Stimulated activated CD4-positive, alpha-beta T cell treated with anti-CD3 and anti-CD28 coated beads, Interleukin-12 subunit alpha, Interleukin-12 subunit beta, amount 100 ng/mL, for 4 hours (primary cell): ENCODE measurements at places on chromosomes 2 and 18.

DNA sequence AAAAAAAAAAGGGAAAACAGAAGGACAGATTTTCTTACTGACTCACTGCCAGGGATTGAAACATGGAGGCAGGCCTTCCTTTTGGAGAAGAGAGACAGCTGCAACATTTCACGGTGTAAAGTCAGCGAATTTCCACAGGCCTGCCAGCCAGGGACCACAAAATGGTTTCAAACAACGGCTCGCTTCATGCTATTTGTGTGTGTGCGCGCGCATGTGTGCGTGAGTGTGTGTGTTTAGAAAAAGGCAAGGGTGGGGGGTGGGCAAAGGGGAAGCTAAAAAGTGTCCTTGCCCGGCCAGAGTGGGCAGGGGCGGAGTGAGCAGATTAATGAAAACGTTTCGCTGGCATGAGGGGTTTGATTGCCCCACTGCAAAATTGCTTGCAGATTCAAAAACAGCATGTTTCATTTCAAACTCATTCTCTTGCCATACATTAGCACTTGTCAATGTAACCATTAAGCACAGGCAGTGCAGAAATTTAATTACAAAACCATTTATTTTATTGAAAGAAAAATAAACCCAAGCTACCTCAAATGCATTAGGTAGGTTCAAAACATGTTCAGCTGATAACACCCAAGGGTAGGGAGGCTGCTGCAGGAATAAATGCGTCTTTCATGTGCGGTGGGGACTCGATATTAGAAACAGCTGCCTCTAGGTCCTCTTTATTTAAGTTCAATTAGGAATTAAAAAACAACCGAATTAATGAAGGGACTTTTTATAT, 182.1 kb upstream of the SIX2 start:
- DNase-seq: no peak

- DNase-seq: no peak
Measured at GRCh38 chr2:133166031-133166430, 402.2 kb downstream of the NCKAP5 start.

DNA sequence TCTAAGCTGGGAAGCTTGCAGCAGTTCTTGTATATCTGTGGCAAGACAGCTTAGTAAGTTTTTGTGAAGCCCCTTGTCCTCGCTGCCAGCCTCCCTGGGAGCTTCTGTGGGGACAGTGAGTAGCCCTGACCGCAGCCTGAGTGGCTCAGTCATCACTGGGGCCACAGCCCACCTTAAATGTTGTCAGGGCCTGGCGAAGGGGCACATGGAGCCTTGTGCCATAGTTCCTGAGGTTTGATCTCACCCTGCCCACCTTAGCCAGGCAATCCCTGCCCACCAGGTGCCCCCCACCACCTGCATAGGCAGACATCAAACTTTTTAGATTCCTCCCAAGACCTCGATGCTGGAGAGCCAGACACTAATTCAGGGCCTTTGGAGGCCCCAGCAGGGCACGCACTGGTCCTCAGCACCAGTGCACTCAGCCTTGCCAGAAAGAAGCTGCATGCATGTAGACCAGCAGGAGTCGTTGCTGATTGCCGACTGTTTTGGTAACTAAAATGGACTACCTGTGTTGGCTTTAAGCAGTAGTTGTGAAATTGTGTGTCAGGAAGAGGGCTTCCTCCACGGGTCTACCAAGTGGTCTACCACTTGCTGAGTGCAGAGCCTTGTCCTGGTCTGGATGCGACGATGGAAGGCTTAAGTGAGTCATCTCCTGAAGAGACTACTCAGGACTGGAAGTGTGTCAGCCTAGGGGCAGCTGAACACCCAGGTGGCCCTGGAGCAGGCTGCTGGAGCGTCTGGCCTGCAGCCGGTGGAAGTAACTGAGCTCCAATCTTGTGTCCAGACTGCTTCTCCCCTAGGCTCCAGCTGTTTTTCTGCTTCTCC, 233.1 kb downstream of the SEPTIN10 start:
- DNase-seq: no peak

DNA sequence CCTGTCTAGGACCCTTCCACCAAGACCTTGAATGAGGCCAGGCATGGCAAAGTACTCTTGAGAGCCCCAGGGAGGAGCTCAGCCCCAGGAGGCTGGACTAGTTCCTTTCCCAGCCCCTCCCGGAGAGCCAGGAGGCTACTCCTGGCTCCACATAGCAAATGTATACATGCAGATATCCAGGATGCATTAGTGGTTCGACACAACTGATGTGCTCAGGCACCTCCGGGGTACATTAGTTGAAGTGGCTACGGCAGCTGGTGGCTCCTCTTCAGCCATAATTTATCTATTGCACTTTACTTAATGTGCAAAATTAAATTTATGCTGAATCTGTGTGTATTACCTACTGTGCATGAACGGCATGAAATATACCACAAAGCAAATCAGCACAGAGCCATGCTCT, 182.8 kb upstream of the MEIS1 start:
- DNase-seq: no peak

- DNase-seq: peak; percentile 18
Measured at GRCh38 chr18:47204908-47205522, 28.9 kb upstream of the IER3IP1 start.

DNA sequence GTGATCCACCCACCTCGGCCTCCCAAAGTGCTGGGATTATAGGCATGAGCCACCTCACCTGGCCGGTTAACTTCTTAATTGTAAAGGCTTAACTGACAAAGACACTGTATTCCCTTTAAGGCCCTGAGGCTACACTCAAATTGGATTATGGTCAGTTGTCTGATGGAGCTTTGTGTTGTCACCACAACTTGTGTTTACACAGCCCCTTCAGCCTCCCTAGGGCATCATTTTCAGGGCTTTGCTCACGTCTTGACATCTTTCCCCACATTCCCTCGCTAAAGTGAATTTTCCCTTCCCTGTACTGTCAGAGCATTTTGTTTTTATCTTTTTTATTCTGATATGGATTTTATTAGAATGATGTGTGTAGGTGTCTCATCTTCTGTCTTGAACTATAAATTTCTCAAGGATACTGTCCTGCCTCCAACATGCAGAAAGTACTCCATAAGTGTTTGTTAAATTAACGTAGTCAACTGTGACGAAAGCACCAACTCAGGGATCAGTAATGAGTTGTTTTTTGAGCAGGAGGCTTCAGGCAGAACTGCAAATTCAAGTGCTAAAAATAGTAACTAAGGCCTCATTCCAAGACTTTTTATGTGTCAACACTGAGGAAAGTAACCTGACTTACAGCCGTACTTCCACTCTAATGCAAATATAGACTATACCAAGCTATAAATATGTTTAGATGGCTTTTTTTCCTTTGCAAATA, 77.1 kb upstream of the NARS1 start:
- DNase-seq: no peak

DNA sequence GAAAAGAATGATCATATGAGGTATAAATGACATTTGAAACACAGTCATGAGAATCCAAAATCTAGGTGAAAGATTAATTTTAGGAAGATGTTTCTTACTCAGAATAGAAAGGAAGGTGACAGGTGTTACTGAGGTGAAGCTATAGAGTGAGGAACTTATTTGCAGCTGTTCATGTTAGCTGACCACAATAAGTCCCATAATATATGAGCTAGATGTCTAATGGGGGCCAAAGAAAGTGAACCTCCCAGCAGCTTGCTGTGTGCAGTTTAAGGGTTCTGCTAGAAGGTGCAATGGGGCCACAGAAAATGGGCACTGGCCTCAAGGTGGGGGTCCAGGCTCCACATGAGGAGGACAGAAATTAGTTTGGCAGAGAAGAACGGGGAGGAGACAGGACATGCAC, 1374.9 kb upstream of the CRIM1 start:
- no peak for DNase-seq

GRCh38 chr2:69764286-69765095, 22.6 kb downstream of the ANXA4 start:
- no peak for DNase-seq

- no peak for DNase-seq
Measured at GRCh38 chr2:172930871-172931255, 144.8 kb upstream of the MAP3K20 start.

- peak; percentile 55 for DNase-seq
Measured at GRCh38 chr18:13376841-13377351, 158.3 kb downstream of the LDLRAD4 start.

DNA sequence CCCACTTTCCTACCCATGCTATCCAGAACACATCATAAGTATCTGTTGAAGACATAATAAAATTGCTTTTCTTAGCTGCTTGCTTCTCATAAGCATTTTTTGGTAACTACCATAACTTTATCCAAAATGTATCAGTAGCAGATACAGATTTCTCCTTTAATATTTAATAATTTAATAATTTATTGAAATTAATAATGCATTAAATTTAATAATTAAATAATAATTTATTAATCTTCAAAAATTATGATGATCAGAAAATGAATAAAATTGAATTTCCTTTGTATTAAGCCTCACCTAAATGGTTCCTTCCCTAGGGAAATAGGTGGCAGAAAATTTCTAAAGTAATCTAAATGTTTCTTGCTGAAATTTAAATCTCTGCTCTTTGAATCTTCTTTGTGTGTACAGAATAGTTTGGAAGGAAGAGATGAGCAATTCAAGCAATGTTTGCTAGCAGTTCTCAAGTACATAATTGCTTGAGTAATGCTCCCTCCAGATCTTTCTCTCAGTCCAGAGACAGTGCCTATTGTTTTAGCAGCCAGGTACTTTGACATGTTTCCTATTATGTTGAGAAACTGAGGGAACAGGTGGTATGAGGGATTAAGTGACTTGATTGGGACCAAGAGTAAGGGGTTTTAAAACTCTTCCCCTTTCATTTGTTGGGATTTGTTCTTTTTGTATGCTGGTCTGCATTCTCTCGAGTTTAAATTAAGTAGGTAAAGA, 123.1 kb upstream of the CYP26B1 start:
- DNase-seq: no peak

DNA sequence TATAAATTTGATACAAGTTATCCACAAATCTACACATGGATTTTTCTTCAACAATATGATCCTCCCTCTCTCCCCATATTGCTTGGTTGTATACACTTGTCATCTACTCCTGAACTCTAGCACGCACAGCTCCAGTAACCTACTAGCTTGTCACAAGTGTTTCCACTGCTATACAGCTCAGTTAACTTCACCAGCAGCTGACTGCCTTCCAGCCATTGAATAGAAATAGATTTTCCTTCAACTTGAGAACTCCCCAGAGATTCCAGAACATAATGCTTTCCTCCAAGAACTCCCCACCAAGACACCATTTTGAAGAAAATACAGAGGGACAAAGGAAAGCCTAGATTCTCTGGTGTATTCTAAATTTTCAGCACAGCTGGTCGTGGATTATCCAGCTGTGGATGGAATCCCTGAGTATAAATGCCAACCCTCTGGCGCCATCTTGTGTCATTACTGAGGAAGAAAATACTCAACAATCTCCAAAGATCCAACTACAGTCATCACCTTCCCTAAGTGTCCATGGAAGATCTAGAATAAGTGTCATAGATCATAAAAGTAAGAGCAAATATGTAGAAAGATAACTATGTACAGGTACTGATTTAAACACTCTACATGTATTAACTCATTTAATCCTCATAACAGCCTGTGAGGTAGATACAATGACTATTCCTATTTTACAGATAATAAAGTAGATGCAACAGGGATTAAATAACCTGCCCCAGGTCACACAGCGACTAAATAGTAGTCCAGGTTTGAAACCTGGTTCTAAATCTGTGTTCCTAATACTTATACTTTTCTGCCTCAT, 156.7 kb downstream of the ARHGAP28 start:
- no peak for DNase-seq

DNA sequence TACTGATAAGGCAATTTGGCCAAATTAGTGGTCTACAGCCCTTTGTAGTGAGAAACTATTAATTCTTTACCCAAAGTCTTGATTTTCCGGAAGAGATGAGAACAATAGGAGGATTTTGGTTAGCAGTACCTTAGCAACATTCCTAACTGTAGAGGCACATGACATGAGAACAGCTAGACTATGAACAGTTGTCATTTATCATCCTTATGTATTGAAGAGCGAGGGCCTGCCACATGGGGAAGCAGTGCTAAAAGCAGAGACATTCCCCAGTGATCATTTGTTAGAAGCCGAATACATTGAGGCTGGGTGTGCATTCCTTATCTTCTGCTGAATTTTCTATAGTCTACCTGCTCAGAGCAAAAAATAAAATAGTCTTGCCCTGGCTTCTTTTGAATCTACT, 65.2 kb downstream of the RBBP8 start:
- no peak for DNase-seq

GRCh38 chr18:12862467-12862866, 21.6 kb downstream of the PTPN2 start:
- DNase-seq: no peak

GRCh38 chr2:127991742-127992141, 36.1 kb downstream of the SAP130 start:
- no peak for DNase-seq

GRCh38 chr2:5674026-5674340, 18.2 kb upstream of the SOX11 start:
- no peak for DNase-seq

DNA sequence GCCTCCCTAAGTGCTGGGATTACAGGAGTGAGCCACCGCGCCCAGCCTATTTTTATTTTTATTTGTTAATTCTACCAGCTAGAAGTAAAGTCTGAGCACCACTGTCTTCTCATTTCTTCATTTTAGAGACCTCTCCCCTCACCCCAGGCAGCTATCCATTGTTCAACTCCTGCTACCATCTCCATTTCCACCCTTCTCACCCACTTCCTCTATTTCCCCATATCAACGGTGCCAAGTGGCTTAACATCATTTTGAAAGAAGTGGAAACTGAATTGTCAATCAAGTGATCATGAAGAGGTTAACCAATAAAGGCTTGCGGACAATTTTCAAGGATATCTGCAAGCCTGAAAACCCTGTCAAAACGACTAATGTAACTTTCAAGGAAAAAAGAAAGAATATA, 323.1 kb downstream of the NBAS start:
- DNase-seq: no peak
